WTC11 (cell line): ENCODE measurements at places on chromosomes 4 and X.
A peak's percentile ranks its signal among the peaks of the same experiment; 100 is the strongest.

DNA sequence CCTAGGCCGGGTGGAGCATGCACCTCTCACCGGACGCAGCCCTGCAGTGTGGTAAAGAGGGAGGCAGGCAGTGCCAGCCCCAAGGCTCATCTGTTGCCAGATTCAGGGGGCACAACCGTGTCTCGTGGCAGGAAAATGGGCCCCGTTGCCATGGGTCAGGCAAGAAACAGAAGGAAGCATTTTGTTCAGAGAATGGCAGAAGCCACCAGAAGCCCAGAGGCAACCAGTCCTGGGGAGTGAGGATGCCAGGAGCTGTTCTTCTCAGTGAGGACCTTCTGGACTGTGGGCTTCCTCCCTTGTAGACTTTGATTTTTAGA lies 12.5 kb upstream of the UVSSA start:
- no peak for DNase-seq

DNA sequence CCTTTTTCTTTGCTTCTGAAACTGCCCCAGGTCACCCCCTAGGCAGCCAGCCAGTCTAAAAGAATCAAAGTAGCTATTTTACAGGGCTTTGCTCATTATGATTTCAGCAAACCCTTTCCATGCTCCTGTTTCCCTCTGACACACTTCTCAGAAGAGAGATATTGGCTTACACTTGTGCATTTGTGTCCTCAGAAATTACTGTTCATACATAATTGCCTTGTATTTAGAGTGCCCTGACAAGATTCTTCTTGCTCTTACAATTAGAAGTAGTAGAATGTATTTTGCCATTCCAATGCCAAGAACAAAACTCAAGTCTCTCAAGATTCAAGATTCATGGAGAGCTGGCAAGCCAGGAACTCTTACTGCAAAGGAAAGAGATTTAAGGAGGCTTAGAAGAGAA lies 531.0 kb upstream of the ZFP42 start:
- no peak for DNase-seq

DNA sequence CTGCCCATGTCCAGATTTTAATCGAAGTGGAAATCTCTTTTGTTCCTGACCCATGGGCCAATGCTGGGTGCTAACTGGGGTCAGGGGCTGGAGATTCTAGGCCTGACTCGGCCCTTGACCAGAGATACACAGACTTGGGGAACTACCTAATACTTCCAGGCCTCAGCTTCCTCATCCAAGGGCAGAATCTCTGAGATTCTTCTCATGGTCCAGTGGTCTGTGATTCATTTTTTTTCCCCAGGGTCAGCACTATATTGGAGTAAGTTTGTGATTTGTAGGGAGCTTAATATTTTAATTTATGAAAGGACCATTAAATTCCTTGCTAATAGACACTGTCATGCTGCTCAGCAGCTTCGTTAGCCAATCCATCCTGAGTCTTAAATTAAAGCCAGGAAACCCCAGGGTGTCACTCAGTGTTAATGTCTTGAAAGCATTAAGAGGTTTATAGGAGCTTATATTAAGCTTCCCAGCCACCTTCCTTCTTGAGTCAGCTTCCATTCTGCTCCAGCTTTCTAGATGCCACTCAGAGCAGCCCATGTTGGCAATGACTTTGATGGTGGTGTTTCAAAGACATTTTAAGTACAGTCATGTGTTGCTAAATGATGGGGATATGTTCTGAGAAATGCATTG lies 27.0 kb upstream of the PROM1 start:
- no peak for DNase-seq

GRCh38 chr4:185920171-185920570 lies 108.2 kb upstream of the SORBS2 start:
- DNase-seq, result no peak

- DNase-seq, result no peak
Measured at GRCh38 chr4:142485452-142485851, 360.6 kb downstream of the INPP4B start.

DNA sequence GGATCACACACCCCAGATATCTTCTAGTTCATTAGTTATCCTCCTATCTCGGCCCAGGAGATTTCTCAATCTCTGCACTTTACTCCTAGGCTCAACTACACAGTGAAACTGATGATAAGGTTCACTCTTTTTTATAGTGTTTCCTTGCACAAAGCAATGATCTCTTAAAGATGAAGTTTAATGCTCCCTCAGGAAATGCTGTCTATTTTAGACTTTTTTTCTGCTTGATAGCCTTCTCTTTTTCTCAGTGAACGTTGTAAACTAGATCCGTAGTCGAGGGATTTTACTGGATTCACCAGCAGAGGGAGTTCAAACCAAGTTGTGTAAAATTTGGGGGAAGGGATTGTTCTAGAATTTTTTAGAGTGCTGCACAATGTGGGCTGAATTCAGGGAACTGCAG lies 269.6 kb downstream of the GBA3 start:
- DNase-seq, result no peak

GRCh38 chr4:64341711-64342110 lies 67.5 kb downstream of the TECRL start:
- DNase-seq, result no peak

DNA sequence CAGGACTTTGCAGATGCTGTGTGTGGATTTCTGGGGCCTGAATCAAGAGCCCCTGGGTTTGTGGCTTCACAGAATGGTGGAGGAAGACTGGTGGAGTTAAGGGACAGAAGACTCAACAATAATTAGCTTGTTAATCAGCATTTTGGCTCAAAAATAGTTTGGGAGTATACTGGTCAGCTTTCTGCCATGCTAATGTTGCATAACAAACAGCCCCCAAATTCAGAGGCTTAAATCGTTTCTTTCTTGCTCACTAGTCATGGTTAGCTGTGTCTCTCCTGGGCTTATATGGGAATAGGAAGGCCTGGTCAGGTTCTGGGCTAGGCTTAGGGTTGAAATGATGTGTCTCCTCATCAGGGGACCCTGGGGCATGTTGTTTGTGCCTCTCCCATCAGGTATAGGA lies 24.4 kb downstream of the TBL1X start:
- no peak for DNase-seq

- no peak for DNase-seq
Measured at GRCh38 chr4:82744284-82744968, 54.2 kb downstream of the SCD5 start.

DNA sequence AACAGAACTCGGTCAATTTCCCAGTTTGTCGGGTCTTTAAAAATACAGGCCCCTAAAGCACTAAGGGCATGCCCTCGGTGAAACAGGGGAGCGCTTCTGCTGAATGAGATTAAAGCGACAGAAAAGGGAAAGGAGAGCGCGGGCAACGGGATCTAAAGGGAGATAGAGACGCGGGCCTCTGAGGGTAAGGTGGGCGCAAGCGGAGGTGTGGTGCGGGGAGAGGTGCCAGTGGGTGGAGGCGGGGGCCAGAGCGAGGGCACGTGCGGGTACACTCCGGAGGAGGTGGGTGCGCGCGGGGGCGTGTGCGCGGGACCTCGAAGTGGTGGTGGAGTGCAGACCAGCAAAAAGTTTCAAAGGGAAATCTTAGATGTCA lies 787 bp upstream of the TET2 start:
- DNase-seq, result peak; percentile 45

GRCh38 chr4:185921583-185922555 lies 109.9 kb upstream of the SORBS2 start:
- no peak for DNase-seq

- DNase-seq, result no peak
Measured at GRCh38 chr4:112808001-112808400, 171.1 kb downstream of the LARP7 start.

DNA sequence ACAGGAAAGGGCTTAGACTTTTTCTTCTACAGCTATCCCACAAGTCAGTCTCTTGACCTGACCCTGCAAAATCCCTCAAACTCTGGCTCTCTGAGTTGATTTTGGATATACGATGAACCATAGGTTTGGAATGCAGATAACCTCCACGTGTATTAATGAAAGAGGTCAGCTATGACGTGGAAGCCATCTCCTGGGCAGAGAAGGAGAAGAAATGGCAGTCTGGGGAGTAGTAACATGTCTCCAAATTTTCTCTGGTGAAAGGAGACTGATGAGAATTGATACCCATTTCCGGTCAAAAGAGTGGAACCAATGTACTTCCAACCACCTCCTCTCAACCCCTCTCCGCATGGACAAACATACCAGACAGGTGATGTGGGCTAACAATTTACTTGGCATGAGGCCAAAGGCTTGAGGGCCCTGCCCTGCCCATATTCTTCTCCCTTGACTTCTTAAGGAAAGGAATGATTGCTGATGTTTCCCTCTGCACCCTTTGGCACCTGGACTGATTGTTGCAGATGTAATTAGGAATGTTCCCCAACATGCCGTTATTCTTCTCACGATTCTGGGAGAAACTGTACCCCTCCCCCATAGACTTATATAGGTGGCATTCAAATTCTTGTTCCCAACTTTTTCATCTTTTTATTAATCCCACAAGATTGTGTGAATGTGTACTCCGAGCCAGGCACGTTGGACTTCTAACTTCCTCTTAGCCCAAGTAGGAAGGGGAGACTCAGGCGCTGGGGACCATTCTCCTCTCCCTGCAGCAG lies 580 bp upstream of the PLS3 start:
- DNase-seq, result no peak

GRCh38 chr4:67332627-67333026 lies 212.7 kb downstream of the CENPC start:
- peak; percentile 31 for DNase-seq

GRCh38 chrX:111348429-111348828 lies 63.6 kb downstream of the DCX start:
- DNase-seq, result no peak

- no peak for DNase-seq
Measured at GRCh38 chr4:7295197-7295910, 103.0 kb downstream of the SORCS2 start.

- no peak for DNase-seq
Measured at GRCh38 chr4:2732526-2732925, 23.6 kb downstream of the TNIP2 start.

- no peak for DNase-seq
Measured at GRCh38 chr4:168335621-168336020, 17.1 kb upstream of the DDX60 start.

GRCh38 chr4:3235030-3235345 lies 14.0 kb upstream of the MSANTD1 start:
- no peak for DNase-seq

GRCh38 chr4:41185614-41186592 lies 28.4 kb downstream of the APBB2 start:
- no peak for DNase-seq
